ENCODE measurements at places on chromosomes 3 and 15.

DNA sequence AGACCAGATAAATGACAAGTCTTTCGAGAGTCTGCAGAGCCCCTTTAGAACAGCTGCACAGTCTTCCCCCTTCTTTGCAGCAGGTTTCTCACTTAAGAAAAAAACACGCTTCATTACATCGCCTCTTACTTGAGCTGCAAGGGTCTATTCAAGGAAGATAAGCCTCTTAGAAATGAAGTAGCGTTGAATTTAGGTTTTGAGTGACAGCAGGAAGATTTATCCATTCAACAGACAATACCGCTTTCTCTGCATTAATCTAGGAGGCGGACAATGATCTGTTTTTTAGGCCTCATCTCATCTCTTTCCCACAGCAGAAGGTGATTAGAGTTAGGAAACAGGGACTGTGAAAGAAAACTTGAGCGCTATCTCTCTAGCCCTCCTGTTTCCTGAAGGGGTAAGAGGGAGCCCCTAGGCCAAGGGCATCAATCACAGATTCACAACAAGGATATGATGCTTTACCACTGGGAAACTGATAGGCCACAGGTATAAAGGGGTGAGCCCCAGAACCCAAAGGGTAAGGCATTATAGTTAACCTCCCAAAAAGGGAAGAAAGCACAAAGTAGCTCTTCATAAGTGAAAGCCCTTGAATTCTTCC, 84.3 kb downstream of the MECOM start:
- DNase-seq, result no peak

GRCh38 chr3:62133015-62133414, 240.3 kb downstream of the FEZF2 start:
- no peak for DNase-seq

DNA sequence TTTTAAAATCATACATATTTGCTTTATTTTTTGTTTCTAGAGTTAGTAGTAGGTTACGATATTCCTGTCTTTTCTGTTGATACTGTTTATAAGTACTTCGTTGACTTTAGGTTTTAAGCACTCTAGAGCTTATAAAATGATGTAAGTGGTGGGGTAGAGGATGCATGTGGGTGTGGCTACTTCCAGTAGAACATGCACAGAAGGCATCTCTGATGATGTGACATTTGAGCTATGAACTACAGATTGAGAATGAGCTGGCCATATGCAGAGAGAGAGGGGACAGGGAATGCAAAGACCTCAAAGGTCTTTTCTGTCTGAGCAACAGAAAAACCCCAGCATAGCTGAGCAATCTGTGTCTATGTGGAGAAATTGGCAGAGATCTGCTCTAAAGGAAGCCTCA, 233.9 kb upstream of the STAC start:
- DNase-seq, result no peak

DNA sequence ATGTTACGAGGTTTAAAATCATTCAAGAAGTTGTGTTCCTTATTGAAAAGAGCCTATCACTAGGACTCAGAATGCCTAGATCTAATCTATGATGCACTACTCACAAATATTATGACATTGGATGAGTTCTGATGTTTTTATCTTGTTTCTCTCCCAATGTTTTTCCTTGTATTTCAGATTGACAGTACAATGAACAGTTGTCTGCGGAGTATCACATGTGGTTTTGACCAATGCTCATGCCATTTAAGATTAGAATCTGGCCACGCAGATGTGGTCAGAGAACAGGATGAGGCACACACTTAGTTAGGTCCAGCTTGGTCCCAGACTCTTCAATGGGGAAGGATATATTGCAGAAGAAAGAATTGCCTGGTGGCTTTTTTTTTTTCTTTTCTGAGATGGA, 25.6 kb upstream of the CCDC50 start:
- no peak for DNase-seq

DNA sequence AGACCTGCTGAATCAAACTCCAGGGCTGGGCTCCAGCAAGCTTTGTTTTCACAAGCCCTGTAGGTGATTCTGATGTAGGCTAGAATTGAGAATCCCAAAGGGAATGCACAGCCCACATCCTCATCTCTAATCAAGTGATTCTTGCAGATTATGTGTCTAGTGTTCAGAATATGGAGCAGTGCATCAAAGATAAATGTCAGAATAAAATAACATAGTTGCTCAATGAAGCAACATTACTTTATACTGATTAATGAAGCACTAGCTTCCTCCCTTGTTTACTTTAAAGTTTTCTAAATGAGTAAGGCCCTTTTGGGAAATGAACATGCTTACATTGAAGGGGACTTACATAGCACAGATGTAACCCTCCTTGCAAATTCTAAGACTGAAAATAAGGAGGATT, 39.2 kb downstream of the NUP210 start:
- DNase-seq, result no peak

DNA sequence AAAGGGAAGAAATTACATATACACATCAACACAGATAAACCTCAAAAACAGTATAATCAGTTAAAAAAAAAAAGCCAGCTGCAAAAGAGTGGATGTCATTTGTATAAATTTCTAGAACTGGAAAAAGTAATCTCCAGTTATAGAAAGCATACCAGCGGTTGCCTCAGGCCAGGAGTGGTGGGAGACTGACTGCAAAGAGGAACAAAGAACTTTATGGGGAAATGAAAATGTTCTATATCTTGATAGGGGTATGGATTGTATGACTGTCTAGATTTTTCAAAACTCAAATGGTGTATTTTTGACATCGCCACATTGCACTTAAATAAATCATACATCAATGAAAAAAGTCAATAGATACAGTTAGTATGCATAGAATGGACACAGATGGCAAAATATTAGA, 241.6 kb downstream of the SCAPER start:
- no peak for DNase-seq

DNA sequence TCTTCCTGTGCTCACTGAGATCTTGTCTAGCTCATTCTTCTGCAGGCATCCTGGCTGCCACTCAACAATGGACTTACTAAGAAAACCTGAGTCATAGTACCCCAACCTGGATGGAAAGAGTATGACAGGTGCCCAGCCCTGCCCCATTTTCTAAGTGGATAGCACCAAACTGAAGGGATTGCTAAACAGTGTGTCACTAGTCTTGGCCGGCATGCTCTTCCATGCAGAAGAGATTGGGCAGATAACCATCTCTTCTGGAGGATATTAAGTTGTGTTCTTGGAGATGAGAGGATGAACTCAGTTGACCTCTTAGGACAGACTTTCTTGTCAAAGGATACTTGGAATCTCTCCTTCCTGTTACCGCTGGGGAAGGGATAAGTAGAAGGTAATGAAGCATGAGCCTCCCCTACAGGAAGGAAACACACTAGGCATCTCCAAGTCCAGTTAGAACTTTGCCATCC, 797.5 kb downstream of the AGBL1 start:
- DNase-seq, result no peak

DNA sequence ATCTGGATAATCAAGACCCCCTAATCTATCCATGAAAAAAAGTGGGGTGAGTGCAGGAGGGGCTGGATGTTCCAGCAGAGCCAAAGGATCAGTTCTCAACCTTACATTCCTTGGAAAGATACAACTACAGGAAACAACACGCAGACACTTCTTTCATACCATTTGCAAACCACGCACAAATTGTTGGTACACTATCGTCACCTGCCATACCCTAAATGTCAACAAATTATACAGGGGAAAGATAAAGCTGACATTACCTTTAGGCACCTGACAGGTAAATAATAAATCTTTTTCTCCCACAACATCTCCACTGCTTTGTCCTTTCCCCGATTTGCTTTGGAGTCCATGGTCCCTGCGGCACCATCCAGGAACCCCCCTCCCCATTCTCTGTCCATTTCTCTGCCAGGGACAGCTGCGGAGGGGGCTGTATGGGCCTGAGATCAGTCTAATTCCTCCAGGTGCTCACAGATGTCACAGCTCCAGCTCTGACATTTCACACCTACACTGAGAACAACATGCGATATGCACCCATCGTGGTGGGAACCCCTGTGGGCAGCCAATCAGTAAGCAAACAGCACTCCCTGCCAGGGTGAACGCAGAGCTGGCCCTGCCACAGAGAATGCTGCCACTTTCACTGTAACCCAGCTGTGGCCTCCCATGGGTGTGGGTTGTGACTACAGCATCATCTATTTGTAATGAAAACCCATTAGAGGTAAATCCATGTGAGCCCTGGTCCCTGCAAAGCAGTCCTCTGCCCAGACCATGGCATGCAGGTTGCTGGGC, 37.7 kb upstream of the BCL2L10 start:
- DNase-seq, result no peak

DNA sequence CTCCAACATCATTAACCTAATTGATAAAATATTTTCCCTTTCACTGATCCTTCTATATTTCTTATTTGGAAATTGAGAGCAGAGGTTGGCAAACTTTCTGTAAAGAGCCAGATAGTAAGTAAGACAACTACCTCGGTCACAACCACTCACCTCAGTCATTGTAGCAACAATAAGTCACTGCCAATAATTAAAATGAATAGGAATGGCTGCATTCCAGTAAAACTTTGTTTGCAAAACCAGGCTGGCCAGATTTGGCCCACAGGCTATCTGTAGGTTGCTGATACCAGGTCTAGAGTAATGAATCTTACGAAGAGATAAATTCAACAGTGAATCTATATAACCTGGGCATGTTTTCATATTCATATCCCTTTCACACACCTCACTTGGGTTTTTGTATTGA, 316.2 kb upstream of the TBC1D5 start:
- no peak for DNase-seq

GRCh38 chr15:40543631-40544294, 21.1 kb downstream of the CCDC32 start:
- DNase-seq, result no peak

DNA sequence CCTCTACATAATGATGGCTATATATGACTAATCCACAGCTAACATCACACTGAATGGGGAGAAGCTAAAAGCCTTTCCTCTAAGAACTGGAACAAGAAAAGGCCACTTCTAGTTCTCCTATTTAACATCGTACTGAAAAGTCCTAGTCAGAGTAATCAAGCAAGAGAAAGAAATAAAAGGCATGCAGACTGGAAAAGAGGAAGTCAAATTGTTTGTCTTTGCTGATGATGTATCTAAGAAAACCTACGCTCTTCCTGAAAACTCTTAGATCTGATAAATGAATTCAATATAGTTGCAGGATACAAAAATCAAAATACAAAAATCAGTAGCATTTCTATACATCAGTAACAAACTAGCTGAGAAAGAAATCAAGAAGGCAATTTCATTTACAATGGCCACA, 116.9 kb downstream of the TP63 start:
- no peak for DNase-seq

DNA sequence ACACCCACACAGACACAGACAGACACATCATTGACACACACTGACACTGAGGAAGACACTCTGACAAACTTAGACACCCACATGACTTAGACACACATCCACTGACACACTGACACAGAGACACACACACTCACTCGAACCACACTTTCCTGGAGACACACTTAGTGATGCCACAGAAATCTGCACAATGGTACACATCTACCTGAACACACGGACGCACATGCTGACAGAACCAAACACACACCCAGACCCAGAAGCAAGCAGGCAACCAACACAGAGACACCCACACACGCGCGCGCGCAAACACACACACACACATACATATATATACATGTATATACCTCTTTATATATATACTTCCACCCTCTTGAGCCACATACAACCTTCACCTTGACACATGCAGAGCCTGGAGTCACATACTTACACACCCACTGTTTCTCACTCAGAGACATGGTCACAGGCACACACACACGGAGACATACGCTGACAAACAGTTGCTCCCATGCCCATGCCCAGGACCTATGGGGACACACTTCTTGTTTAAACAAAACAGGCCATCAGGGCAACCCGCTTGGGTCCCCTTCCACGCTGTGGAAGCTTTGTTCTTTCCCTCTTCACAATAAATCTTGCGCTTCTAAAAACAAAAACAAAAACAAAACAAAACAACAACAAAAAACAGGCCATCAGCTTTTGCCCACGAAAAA, 913 bp upstream of the SCN5A start:
- no peak for DNase-seq

DNA sequence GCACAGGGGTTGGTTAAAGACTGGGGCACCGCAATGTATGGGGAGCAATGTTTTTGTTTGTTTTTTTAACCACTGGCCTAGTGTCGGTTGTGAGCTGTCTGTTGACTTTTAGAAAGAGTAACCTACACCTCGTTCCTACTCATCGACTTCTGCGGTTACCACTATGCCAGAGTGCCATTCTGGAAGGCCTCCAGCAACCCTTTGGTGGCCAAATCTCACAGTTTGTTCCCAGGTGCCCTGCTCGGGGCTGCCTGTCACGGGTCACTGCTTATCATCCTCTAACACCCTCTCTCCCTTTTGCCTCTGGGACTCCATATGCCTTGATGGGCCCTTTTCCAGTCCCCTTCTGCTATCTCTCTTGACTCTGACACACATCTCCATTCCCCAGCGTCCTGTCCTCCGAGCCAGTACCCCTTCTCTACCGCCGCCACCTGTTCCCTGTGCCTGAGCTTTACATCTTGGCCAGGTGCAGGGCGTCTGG, 290.4 kb upstream of the C2CD4B start:
- no peak for DNase-seq

DNA sequence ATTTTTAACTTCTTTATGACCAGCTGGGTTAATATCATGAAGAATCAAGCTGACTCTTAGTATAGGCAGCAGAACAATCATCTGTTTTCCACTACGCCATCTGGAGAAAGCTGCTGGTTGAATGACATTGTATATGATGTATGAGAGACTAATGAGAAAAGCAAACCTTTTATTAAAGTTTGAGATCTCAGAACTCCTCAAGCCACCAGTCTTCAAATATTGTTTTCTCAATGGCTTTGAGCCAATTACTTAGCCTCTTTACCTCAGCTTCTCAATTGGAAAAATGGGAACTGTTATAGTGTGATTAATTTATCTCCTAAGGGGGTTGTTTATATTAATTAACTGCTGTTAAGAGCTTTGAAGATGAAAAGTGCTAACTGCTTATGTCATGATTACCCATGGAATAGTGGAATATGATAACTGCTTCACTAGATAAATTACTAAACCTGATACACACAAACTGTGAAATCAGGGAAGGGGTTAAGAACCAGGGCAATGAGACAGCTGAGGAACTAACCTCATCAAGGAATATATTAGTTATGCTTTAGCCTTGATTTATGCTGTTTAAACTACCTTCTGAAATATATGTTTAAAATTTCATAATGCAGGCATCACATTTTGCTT, 330.1 kb downstream of the SOX2 start:
- DNase-seq, result no peak

Measured in NCI-H446 (cell line).